ENCODE measurements at places on chromosomes 11 and 22.

GRCh38 chr11:69744435-69744834 lies 30.7 kb downstream of the FGF4 start:
- DNase-seq = no peak

DNA sequence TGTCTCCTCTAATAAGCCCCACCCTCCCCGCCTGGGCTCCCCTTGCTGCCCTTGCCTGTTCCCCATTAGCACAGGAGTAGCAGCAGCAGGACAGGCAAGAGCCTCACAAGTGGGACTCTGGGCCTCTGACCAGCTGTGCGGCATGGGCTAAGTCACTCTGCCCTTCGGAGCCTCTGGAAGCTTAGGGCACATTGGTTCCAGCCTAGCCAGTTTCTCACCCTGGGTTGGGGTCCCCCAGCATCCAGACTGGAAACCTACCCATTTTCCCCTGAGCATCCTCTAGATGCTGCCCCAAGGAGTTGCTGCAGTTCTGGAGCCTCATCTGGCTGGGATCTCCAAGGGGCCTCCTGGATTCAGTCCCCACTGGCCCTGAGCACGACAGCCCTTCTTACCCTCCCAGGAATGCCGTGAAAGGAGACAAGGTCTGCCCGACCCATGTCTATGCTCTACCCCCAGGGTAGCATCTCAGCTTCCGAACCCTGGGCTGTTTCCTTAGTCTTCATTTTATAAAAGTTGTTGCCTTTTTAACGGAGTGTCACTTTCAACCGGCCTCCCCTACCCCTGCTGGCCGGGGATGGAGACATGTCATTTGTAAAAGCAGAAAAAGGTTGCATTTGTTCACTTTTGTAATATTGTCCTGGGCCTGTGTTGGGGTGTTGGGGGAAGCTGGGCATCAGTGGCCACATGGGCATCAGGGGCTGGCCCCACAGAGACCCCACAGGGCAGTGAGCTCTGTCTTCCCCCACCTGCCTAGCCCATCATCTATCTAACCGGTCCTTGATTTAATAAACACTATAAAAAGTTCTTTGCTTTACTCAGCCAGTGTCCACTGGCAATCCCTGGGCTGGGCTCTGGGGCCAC lies 14.4 kb downstream of the TSKU start:
- DNase-seq = no peak

DNA sequence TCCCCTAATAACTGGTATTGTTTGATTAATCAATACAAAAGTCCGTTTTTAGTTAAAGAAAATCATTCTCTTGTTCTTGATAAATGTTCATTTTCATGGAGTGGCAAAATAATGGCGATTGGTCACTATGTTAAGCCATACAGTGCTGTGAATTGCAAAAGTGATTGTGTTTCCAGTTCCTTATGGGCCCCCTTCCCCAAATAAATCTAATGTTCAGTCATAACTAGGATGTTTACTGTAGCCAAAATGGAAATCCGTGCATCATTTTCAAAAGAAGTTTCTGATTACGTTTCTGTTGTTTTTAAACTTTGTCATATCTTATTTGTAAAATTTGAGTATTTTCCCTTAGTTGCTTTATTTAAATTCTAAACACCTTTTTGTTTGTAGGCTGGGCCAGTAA lies 845 bp downstream of the RBM7 start:
- DNase-seq = no peak

- no peak for DNase-seq
These were observed 20.9 kb downstream of the LRFN4 start for GRCh38 chr11:66877588-66878385.

Data from CD4-positive, alpha-beta T cell treated with Interleukin-12 subunit alpha and Interleukin-12 subunit beta, for 1 hour (primary cell).